ENCODE measurements at places on chromosomes 3 and 15.

- no peak for DNase-seq
Measured at GRCh38 chr3:54421943-54422342, 299.6 kb downstream of the CACNA2D3 start.

DNA sequence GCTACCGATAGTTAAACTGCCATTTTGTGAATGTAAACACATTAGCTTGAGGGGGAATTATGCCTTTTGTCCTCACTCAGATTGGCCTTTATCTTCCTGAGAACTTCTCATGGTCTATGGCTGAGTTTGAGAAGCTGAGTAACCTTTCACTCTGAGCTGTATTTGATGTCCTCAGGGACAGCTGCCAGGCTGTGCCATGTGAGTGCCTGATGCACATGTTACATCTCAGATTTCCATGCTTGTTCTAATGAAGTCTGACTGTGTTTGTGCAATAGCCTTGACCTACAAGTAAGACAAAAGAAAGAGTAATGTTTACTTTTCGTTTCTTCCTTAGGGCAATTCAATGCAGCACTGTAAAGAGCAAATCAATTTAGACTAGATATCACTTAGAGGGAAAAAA is 44.1 kb upstream of the ARL6 start:
- no peak for DNase-seq

DNA sequence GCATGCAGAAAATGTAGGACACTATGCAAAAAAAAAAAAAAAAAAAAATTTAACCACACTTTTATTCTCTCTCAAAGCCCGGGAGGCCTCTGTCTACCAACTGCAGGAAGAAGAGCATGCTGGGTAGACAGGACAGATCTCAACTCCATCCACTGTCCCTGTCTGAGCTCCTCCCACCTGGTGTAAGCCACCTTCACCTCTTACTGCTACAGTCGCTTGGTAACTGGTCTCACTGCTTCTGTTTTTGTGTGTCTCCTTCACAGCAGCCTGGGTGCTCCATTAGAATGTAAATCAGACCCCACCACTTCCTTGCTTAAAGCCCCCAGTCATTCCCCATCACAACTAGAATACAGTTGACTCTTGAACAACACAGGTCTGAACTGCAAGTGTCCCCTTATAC is 115.1 kb upstream of the PROK2 start:
- DNase-seq: no peak

- no peak for DNase-seq
Measured at GRCh38 chr3:165256554-165257065, 60.4 kb upstream of the SLITRK3 start.

GRCh38 chr15:91559066-91559465 is 294.4 kb upstream of the SLCO3A1 start:
- DNase-seq: no peak
